Activated CD8-positive, alpha-beta memory T cell treated with anti-CD3 and anti-CD28 coated beads, Interleukin-2, amount 10 ng/mL, durations not matched to agents 7 days and 5 days (primary cell): ENCODE measurements at places on chromosomes 7 and 10. TPM values are rescaled to one million over a fixed set of nuclear protein-coding genes. Genes with fewer than 3 reads are reported as not detected.

Gene CCDC3
- total RNA-seq, result 0.12 TPM

Gene CDK1
- 123 TPM for total RNA-seq

Gene LIPF
- total RNA-seq, result not detected

Gene AKR1D1
- total RNA-seq, result not detected

- peaks cover under 1% of the 10 kb centered on the region for H3K4me1 ChIP-seq
Measured at GRCh38 chr7:140841166-140841715, 83.5 kb downstream of the BRAF start.
